ENCODE measurements at places on chromosomes 1 and 21. TPM values are rescaled to one million over a fixed set of nuclear protein-coding genes. Genes with fewer than 3 reads are reported as not detected.

The NPHS2 gene
- total RNA-seq, result not detected

The TEDDM1 gene
- total RNA-seq, result not detected

The CSF3R gene
- total RNA-seq, result 0.22 TPM

The CRYBG2 gene
- total RNA-seq, result 1.8 TPM

The REN gene
- not detected for total RNA-seq

The CPLANE2 gene
- total RNA-seq, result 8.2 TPM

The UBXN10 gene
- 0.09 TPM for total RNA-seq

The MTHFR gene
- 13.0 TPM for total RNA-seq

Data from astrocyte (in vitro differentiated cells and primary cell).